ENCODE measurements at places on chromosomes 11 and 22.

GRCh38 chr11:38721586-38722315, 2123.7 kb upstream of the RAG2 start:
- DNase-seq: no peak

GRCh38 chr11:95547976-95548375, 241.6 kb downstream of the FAM76B start:
- DNase-seq: no peak

DNA sequence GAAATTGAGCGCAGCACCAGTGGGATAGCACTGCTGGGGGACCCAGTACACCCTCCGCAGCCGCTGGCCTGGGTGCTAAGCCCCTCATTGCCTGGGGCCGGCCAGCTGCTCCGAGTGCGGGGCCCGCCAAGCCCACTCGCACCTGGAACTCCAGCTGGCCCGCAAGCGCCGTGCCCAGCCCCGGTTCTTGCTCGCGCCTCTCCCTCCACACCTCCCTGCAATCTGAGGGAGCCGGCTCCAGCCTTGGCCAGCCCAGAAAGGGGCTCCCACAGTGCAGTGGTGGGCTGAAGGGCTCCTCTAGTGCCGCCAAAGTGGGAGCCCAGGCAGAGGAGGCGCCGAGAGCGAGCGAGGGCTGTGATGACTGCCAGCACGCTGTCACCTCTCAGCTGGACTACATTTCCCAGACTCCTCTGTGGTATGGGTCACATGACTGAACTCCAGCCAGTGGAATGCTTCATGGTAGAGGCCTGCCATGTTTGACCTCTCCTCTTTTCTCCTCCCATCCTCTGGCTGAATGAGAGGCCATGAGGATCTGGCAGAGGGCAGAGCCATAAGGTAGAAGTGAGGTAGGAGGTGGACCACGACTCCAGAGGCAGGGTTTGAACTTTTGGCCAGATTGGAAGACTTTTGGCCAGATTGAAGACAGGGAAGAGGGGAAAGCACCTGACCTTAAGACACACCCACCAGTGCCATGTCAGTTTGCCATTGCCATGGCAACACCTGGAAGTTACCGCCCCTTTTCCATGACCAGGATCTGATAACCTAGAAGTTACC, 6.2 kb downstream of the MRGPRD start:
- DNase-seq: no peak

- no peak for DNase-seq
These were observed 259.4 kb downstream of the GRM5 start for GRCh38 chr11:88806410-88806809.

- no peak for DNase-seq
These were observed 334.3 kb downstream of the TMEM135 start for GRCh38 chr11:87372065-87372464.

GRCh38 chr11:823441-824291, 4.1 kb upstream of the CRACR2B start:
- no peak for DNase-seq

DNA sequence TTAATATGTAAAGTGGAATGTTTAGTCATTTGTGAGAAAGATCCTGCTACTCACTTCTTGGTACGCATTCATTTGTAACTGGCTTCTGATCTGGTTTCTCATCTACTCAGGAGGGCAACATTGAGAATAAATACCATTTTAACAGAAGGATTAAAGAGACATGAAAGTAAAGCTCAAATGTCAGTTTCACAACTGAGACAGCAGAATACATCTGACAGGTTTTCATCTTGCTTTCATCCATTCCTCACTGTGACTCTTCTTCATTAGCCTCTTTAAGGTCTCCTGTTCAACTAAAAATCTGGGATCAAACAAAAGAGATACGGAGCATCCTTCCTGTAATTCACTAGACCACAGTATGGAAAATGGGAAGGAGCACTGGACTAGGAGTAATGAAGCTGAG, 31.4 kb upstream of the CCDC89 start:
- DNase-seq: no peak

DNA sequence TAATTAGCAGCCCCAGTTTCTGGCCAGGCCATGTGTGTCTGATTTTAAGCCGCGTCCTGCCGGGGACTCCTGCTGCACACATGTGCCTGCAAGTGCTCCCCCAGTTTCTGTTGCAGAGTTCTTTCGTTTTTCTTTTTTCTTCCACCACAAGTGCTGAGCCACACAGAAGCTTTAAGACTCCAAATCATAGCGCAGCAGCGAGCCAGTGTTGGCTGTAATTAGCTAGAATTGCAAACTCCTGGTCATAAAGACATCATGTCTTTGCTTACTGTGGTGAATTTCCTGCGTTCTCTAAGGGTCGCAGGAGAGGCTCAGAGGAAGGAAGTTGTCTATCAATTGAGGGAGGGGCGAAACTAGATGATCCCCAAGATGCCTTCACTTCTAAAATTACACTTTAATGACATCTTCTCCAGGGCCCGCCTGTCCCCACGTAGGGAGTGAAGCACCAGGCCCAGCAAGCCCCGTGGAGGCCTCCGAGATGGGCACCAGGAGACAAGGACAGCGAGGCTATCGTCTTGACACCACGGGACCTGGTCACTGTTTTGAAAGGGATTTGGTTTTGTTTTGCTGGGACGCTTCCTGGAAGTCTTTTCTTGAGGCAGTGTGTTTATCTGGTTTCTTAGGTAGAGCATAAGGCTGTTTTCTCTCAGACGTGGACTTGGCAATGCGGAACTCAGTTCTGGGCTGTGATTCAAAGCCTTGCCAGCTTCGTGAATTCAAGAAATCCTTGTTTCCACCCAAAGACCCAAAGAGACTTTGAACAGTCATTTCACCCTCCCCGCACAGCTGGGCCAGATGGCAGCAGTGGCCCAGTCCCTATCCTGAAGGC, 71.8 kb downstream of the UBASH3B start:
- DNase-seq: no peak

GRCh38 chr22:20520093-20520511, 12.7 kb downstream of the MED15 start:
- no peak for DNase-seq

Data from NCI-H187 treated with DMSO at 0.1 percent for 48 hours (cell line).